KG1 (cell line): ENCODE measurements at places on chromosomes 11 and 22.
A peak's percentile ranks its signal among the peaks of the same experiment; 100 is the strongest.

- DNase-seq: no peak
These were observed 19.6 kb upstream of the C11orf96 start for GRCh38 chr11:43922744-43923405.

GRCh38 chr11:117303646-117304315 lies 12.3 kb downstream of the BACE1 start:
- no peak for DNase-seq

DNA sequence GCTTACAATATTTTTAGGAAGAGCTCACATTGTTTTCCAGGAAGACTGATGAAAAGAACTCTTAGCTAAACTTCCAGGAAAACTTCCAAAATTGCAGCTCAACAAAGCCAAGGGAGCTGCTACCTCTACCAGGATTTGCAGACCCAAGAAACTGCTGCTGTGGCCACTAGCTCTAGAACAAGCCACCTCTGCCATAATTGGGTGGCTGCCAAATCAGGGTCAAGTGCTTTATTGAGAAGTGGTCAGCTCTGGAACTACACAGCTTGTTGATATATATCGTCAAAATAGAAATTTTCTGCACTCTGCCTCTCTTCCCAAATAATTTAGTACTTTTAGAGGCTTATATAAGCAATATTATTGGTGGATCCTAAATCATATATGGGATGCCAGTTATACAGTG lies 371.8 kb upstream of the CHORDC1 start:
- DNase-seq: no peak

DNA sequence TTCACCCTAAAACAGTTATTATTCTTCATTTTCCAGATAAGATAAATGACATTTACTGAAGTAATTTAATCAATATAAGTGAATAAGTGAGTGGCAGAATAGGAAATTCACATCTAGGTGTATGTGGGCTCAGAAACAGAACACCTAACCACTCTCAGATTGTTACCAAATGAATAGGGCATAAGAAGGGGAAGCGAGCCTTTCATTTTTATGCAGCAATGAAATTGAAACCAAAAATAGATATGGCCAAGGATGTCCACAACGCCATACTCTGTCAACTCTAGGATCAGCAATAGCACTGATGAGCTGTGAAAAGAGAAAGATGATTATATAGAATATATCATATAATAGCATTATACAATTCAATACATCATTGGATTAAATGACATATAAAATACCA lies 398.1 kb upstream of the API5 start:
- no peak for DNase-seq

DNA sequence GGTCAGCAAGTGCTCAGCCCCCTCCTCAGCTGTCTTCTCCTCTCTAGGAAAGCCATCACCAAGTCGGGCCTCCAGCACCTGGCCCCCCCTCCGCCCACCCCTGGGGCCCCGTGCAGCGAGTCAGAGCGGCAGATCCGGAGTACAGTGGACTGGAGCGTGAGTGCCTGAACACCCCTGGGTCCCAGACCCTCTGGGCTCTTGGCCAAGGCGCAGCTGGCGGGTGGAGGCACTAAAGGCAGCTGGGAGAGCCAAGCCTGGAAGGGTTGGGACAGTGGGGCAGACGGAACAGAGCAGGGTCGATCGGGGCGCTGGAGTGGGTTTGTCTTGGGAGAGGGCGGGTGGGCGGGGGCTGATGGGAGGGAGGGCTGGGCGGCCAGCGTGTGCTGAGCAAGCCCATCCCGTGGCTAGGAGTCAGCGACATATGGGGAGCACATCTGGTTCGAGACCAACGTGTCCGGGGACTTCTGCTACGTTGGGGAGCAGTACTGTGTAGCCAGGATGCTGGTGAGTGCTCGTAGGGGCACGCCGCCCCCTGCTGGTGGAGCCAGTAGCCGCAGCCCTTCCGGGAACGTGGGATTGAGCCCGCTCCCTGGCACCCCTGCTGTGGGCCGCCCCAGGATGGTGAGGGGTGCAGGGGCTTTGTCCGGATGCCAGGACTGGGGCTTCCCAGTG lies 14.1 kb upstream of the MDK start:
- peak; percentile 18 for DNase-seq

DNA sequence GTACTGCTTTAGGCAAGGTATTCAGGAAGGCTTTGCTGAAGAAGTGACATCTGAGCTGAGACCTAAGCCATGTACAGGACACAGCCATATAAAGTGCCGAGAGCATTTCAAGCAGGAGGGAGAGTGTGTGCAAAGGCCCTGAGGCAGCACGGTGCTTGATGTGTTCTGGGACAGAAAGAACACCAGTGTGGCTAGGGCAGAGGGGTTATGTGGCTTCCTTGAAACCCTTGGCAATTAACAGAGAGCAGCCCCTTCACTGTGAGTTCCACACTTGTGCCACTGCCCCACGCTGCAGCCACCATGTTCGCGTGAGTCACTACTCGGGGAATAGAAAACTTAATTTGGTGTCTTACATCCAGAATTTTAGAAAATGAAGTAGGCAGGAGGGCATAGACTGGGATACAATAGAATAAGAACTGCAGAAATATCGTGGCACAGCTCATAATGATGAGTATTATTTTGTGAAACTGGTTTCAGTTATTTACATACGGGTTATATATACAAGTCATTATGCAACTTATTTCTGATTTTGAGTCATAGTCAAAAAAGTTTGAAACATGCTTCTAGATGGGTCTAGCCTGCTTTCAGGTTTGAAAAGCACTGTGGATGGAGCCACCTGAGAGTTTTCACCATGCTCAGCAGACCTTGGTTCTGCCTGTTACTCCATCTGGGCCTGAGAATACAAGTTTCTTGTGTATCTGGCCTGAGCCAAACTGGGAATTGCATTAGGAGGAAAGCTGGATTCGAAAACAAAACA lies 11.8 kb downstream of the IL10RA start:
- DNase-seq: no peak

DNA sequence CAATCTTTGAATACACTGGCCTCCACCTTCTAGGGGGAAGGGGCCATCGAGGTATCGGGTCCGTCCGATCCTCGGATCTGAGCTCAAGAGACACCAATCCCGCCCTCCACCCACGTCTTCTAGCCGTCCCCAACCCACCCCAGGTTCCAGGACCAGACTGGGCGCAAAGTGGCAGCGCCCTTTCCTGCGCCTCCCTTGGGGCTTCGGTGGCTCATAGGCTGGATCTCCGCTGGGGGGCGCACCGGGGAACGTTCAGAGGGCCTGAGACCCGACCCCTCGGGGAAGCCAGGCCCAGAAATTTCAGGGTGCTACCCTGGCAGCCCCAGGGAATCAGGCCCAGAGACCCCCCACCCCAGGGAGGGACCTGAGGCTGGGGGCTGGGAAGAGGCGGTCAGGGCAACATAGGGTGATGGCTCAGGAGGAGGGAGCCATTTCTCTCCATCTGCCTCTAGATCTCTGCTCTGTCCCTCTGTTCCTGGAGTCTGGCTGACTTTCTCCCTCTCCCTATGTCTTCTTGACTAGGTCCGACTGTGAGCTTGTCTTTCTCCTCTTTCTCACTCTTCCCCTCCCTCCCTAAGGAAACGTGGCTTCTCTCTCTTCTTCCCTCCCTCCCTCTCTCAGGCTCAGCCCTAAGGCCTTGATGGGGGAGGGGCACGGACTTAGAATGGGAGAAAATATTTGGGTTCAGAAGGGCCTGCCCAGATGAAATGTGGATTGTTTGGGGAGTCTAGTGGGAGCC lies 1.1 kb downstream of the CREB3L1 start:
- no peak for DNase-seq

DNA sequence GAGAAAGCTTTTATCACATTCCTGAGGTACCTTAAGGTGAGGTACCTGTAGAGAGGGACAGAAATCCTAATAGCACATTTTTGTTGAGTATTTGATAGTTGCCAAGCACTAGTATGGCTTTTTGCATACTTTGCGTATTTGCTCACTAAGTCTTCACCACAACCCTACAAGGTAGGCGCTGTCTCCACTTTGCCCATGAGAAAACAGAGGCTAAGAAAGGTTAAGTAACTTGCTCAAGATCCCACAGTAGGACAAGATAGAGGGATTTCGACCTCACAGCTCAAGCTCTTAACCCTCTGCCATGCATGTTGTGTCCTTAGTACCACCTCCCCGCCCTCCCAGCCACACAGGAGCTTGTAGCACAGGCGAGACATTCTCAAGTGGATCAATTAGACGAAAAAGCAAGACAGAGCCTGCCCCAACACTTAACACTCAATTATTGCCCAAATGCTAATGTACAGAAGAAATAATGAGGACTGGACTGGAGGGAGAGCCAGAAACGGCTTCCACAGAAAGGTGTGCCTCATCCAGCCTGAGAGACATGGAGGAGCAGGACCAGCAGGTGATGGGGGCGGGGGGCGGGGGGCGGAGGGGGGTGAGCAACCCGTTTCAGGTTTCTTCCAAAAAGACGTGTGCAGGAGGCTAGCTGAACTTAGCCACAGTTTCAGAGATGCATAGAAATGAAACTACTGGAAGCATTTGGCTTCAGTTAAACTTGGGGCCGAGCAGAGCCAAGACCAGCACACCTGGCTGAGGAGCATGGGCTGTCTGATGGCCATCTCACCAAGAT lies 26.7 kb upstream of the CD44 start:
- DNase-seq: no peak

GRCh38 chr11:134589129-134589528 lies 177.1 kb upstream of the B3GAT1 start:
- DNase-seq: no peak

DNA sequence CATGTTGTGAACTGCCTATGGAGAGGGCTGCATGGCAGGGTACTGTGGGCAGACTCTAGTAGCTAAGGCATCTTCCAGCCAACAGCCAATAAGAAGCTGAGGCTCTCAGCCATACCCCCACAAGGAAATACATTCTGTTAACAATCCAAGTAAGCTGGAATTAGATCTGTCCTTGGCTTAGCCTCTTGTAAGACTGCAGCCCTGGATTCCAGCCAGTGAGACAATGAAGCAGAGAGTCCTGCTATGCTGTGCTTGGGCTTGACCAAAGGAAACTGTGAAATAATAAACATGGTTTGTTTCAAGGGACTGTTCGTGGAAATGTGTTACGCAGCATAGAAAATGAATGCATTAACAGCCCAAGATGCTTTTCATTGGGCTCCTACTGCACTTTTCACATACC lies 1097.4 kb upstream of the CCDC90B start:
- no peak for DNase-seq

DNA sequence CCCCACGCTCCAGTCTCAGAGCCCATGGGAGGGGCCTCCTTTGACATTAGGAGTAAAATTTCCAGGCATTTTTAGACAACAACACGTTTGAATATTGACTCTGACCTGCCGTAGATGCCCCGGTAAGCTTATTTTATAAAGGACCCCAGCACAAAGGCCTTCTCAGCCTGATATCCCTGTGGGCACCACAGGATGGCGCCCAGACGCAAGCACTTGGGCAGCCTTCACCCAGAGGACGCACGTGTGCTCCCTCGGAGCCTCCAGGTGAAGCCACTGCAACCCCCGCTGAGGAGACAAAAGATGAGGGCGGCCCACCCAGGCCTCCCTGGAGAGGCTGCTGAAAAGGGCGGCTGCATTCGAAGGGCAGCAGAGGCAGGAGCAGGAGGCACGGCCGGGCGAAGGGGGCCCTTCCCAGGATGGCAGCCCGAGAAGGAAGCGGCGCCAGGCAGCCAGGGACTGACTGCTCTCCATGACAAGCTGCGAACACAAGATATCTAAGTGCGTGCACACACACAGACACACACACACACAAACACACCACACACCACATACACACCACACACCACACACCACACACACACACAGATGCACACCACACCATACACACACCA lies 15.2 kb upstream of the TH start:
- DNase-seq: peak; percentile 36

DNA sequence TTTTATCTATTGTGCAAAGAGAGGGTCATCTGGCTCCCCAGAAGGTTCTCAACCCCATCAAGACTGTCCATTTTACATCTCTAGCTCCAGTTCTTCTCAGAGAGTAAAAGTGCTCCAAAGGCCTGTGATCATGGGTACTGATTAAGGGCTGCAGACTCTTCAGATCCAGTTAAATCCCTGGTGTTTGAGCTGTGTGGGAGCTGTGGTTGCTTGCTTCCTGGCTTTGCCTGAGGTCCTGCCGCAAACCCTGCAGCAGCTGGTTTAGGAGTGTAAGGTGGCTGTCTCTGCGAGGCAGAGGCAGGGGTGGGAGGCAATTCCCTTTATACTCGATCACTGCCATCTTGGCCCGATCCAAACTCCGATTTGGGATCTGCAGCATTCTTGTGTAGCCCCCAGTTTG lies 1.2 kb downstream of the MRPL17 start:
- DNase-seq: no peak

DNA sequence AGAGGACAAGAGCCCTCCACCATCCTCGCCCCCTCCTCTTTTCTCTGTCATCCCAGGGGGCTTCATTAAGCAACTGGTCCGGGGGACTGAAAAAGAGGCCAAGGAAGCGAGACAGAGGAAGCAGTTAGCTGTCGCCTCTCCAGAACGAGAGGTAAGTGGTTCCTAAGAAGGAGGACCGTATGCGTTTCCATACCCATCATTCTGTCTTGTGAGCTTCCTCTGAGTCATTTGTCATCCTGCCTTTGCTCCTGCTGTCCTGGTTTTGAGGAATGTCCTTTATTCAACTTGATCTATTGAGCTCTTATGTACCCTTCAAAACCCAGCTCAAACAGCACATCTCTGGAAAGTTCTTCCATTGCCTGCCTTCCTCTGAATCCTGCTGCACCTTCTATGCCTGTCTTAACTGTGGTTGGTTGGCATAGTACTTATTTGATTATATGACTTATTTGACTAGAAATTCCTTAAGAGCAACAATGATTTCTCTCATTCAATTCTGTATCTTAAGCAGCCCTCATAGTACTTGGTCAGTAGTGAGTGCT lies 21.3 kb downstream of the MYO18B start:
- DNase-seq: no peak

GRCh38 chr22:23908587-23909205 lies 14.5 kb downstream of the MIF start:
- DNase-seq: no peak

- DNase-seq: no peak
These were observed 24.7 kb downstream of the EXT2 start for GRCh38 chr11:44120169-44120568.

DNA sequence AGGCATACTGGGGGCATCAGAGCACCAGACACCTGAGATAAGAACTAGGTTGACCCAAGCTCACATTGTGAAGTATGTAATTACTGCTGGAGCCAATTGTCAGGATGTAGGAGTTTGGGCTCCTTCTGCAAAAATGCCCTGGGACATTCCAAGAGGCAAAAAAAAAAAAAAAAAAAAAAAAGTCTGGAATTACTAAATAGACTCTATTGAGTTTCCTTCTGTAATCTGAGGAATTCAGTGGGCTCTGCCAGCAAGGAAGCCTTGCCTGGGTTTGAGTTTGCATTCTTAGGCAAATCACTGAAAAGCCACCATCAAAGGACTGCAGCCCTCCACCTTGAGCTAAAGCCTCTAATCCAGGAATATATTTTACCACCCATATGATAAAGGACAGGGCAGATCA lies 8.0 kb upstream of the CAVIN3 start:
- DNase-seq: no peak

DNA sequence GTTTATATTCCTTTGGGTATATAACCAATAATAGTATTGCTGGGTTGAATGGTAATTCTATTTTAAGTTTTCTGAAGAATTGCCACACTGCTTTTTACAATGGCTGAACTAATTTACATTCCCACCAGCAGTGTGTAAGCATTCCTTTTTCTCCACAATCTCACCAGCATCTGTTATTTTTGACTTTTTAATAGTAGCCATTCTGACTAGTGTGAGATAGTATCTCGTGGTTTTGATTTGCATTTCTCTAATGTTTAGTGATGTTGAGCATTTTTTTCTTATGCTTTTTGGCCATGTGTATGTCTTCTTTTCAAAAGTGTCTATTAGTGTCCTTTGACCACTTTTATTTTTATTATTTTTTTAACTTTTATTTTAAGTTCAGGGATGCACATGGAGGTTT lies 275.3 kb downstream of the METTL15 start:
- no peak for DNase-seq
